ENCODE measurements at places on chromosomes 12 and 14.

DNA sequence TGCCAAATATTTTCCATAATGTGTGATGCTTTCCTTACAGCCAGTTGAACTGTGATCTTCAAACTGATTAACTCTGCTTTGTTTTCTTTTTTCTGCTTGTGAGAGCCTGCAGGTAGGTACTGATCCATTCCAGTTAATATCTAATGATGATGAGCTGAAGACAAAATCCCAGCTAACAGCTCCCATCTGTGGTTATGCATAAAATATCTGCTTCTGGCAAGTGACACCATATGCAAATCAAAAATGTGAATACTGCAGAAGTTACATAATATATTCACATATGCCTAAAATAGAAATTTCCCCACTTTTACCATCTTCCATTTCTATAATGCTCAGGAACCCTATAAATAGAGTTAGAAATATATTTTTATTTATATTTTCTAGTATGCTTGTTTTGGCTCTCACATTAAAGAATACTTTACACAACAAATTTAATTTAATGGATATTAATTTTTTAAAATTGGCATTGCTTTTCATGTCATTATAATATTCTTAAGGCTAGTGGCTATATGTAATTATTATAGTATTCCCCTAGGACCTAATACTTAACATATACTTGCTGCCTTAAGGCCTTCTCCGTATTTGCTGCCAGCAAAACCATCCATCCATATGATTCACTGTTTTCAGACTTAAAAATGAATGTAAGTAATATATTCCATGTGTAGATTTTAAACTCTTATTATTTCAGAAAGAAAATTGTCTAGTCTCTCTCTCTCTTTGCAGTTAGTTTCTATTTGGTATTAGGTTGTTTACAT, 83.8 kb downstream of the CCER1 start:
- DNase-seq = no peak

- peak; percentile 47 for DNase-seq
These were observed 1.4 kb upstream of the KCNK13 start for GRCh38 chr14:90060312-90060964.

DNA sequence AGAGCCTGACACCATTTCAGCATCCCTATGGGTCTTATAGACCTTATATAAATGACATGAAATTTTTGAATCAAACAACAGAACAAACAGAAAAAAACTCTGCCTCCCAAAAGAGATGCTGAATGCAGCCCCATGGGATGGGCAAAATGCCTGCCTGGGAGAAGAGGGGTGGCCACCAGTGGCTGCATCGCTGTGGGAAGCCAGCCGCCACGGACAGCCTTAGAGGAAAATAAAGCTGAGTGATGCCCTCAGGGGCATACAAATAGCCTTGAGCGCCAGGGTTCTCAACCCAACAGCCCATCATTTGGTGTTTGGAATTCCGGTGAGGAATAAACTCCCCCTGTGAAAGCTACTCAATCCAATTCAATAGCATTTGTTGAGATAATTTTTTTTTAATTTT, 22.9 kb downstream of the SYNE3 start:
- DNase-seq = no peak

DNA sequence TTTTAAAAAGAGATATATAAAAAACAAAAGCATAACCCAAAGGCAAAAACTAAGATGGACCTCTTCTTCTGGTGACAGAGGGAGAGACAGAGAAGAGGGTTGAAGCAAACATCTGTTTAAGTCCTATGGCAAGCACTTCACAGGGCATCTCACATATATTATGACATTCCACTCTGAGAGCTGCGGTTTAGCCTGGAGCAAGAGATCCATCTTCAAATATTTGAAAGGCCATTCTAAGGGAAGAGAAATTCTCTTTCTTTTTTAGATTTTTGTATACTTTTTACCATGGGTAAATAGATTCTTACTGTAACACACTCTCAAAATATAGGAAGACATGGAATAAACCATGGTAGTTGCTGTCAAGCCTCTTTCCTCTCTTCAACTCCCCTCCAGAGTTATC, 204.1 kb downstream of the GXYLT1 start:
- DNase-seq = no peak

GRCh38 chr12:12467688-12468261, 94.9 kb downstream of the DUSP16 start:
- DNase-seq = peak; percentile 61

Measured in CD4-positive, alpha-beta T cell treated with Interleukin-17A for 4 hours (primary cell).